ENCODE measurements at places on chromosomes 11 and 22.

GRCh38 chr11:59418156-59418555 lies 8.1 kb downstream of the OR5A2 start:
- no peak for DNase-seq

DNA sequence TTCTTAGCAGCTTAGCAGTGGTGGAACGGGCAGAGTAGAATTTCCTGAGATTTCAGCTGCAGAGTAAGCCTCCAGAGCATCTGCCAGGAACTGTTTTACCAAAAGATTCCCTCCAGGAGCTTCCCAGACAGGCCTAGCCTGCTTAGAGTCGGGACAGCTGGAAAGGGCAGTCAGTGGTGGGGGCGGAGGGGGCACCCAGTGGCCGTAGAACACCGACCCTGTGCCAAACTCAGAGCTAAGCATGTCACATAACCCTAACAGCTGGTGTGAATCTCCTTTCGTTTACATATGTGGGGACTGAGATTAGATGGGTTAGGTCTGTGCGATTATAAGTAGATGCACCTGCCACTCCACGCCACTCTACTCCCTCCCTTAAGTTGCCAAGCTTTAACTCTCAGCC lies 80.0 kb upstream of the CRTAM start:
- DNase-seq = no peak

DNA sequence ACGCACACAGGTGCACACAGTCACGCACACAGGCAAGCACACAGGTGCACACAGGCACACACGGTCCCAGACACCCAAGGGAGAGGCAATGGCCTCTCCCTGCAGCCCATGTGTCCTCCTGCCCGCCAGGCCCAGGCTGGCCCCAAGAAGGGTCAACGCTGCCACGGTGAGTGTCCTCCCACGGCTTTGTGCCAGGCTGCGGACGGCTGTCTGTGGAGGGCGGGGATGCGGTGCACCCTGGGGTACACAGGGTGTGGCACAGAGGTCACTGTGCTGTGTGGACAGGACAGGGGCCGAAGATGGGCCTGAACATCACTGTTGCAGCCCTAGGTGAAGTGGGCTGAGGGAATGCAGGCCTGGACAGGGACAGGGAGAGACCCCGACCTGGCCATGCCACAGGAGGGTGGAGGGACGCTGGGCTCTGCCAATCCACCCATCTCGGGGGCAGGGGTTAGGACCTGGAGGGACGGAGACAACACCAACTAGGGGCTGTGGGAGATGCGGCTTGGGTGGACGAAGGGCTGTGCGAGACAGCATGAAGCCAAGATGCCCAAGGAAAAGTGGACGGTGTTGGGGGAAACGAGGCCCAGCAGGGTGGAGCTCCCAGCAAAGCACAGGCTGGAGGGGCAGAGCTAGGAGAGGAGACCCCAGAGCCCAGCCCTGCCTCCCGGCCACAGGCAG lies 523.8 kb downstream of the BRD1 start:
- no peak for DNase-seq

- DNase-seq = no peak
Measured at GRCh38 chr11:130649801-130650200, 201.4 kb downstream of the ADAMTS15 start.

DNA sequence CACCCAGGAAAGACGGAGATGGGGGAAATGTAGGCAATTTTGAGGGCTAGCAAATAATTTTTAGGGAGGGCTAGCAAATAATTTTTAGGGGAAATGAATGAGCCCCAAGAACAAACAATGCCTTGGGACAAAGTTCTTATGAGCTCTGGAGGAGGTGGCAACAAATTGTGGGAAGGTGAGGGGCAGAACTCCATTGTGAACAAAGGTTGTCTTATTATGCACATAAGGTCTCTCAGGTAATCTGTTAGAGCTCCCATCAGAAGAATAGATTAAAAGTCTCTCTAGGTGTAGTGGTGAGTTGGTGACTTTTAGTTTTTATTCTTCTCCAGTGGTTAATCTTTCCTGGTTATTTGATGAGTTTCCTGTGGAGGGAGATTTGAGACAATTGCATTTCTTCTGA lies 2.4 kb upstream of the PRPF19 start:
- no peak for DNase-seq

DNA sequence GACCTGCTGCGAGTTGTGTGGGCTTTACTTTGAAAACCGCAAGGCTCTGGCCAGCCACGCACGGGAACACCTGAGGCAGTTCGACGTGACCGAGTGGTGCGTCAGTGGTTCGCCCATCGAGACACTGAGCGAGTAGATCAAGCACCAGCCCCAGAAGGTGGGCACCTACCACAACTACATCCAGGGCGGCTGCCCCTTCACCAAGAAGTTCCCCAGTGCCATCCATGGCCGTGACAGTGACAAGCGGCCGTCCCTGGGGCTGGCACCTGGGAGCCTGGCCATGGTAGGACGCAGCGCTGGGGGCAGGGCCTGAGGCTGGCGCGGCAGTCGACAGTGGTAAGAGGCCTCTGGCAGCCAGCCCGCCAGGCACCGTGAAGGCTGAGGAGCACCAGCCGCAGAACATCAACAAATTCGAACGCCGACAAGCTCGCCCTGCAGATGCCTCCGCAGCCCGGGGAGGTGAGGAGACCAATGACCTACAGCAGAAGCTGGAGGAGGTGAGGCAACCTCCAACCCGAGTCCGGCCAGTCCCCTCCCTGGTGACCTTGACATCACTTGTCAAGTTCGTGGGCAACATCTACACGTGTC lies 545.2 kb upstream of the CCDC179 start:
- DNase-seq = no peak

DNA sequence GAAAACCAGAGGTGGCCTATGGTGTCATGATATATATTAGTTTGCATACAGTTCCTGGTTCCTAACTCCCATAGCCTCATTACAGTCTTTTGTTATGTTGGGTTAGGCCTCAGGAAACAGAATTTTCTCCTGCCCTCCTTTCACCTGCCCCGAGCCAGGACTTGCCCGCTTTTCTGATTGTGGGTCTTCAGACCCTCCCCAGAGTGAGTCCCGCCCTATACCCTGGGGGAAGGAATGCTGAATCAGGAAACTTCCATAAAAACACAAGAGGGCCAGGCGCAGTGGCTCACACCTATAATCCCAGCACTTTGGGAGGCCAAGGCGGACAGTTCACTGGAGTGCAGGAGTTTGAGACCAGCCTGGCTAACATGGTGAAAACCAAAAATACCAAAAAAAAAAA lies 70.9 kb downstream of the SLC35F2 start:
- DNase-seq = no peak

- DNase-seq = no peak
Measured at GRCh38 chr22:49066619-49067018, 761.1 kb downstream of the BRD1 start.

DNA sequence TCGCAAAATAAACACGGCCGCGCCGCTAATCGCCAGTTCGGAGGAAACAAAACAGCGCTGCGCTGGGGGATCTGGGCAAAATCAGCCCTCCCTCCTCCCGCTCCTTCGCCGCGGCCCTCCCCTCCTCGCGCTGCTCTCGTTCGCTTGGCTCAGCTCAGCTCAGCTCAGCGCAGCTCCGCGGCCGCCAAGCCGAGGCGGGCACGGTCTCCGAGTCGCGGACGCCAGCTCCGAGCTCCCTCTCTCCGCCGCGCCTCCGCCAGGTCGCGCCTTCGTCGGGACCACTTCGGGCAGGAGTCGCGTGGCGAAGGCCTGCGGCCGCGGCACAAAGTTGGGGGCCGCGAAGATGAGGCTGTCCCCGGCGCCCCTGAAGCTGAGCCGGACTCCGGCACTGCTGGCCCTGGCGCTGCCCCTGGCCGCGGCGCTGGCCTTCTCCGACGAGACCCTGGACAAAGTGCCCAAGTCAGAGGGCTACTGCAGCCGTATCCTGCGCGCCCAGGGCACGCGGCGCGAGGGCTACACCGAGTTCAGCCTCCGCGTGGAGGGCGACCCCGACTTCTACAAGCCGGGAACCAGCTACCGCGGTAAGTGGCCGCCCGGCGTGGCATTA lies at the start of gene SPON1:
Gene SPON1, plus strand, starts transcription at position 162 of the 607 bp plus-strand sequence. Its CDS starts 182 bp downstream, at position 344.
- no peak for DNase-seq

DNA sequence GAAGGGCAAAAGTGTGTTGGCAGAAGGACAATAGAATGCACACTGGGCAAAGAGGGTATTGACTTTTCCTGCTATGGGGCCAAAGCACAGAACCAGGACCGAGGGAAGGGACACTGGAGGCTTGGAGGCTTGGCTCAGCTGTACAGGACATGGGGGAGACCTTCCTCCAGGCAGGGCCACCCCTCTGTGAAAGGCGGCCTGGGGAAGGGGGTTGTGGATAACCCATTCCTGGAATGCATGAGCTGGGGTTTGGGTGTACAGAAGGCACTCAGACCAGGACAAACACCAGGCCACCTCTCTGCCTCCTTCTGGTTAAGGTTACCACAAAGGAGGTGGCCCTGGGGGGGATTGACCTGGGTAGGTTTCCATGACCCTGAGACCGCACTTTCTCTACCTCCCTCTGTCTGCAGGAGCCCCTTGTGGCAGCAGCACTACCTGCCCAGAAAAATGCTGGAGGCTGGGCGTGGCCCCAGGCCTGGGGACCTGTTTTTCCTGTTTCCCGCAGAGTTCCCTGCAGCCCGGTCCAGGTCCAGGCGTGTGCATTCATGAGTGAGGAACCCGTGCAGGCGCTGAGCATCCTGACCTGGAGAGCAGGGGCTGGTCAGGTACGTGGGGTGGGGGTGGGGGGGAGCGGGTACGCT lies 9.6 kb downstream of the P2RY2 start:
- DNase-seq = no peak

DNA sequence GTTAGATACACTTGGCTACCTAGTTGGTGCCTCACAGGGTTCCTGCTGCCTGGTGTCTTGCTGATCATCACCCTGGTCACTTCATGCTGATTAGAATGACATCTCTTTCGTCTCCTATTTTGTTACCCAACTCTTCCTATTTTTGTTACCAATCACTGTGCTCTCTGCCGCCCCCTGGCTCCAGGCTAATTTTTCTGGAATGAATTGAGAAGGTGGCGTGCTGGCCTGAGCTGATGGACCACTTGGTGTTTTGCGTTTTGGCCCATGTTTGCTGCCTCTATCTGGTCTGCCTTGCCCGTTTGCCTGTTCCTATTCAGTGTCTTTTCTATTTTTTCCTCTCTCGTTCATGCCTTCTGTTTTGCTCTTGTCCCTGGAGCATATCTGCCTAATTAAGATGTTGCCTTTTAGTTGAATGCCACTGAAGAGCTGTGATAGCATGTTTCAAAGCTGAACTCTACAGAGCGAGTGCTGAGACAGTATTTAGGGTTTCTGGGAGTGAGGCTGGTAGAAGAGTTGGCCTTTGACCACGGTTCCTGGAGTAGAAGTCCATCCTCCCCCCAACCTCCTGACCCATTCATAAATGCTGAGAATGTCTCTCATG lies 5.9 kb upstream of the ATF4 start:
- DNase-seq = no peak

DNA sequence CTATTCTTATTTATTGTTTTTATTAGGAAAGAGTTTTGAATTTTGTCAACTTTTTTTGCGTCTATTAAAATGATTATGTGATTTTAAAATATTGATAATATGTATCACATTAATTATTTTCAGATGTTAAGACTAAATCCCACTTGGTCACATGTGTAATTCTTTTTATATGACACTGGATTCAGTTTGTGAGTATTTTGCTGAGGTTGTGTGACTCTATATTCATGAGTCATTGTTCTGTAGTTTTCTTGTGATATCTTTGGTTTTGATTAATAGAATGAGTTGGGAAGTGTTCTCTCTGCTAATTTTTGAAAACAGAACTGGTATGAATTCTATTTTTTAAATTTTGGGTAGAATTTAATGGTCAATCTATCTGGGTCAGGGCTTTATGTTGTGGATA lies 317.9 kb downstream of the ETS1 start:
- no peak for DNase-seq

DNA sequence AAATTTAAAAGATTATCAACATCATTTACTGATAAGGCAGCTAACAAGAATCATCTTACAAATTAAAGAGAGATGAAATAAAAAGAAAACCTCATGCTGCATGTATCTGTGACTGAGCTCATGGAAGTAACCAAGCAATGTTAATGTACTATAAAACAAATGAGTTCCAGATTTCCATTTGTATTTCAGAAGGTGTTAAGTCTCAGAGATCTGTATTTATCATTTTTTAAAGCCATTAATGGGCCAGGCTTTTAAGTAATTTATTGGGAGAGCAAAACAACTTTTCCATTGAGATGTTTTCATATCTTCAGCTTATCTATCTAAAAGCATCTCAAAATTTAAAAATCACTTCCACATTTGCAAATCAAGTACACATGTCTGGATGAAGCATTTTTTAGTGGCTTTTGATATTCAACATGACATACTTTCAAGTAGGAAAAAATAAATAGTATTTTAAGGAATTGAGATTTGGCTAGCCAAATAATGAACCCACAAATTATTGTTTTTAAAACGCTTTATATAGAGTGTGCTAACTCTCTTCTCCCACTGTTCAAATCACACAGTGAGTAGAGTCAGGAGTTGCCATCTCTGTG lies 17.9 kb upstream of the BBOX1 start:
- DNase-seq = no peak

DNA sequence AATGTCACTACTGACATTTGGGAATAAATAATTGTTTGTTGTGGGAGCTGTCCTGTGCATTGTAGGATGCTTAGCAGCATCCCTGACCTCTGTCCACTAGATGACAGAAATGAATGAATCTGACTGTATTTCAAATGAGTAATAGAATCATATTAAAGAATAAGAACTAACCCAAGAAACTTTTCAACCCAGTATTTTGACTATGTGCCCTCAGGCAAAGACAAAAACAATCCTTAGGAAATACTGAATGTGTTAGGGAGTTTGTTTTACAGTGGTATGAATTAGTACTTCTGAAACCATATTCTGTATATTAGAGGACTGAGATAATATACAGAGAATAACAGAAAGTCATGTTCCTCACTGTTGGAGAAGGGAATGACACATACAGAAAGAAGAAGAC lies 320.9 kb upstream of the PITPNB start:
- no peak for DNase-seq

GRCh38 chr11:90747057-90747456 lies 524.2 kb upstream of the CHORDC1 start:
- DNase-seq = no peak

DNA sequence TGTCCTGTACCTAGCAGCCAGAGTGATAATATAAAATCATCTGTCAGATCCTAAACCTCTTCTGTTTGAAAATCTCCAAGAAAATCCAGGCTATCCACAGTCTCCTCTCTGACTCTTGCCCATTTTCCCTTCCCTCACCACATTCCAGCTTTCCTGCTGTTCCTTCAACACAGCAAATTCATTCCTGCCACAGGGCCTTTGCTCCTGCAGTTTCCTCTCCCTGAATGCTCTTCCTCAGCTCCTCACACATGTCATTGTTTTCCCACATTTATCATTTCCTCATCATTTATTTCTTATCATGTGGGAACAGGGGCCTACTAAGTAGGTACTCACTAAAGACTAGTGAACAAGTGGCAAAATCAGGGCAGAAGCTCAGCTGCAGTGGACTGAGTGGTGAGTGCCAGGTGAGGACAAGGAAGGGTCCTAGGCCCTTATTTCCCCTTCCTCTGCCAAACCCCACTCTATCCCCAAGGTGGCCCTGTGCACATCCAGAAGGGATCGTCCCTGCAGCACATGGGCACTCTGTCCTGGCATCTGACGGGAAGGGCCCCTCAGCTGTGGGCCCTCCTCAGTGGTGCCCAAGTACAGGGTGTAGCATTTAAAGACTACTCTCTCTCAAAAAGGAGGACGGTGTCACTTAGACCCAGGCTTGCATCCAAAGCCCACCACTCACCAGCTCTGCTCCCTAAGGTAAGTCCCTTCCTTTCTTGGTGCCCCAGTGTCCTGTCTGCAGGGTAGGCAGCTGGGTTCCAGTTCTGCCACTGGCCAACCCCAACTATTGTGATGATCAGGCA lies 2.0 kb downstream of the LRRC32 start:
- DNase-seq = no peak

- no peak for DNase-seq
Measured at GRCh38 chr11:107916671-107917241, 11.5 kb upstream of the RAB39A start.

- DNase-seq = no peak
Measured at GRCh38 chr11:44992181-44992582, 41.5 kb upstream of the TP53I11 start.

All from GM18507 (cell line).